Activated gamma-delta T cell (primary cell): ENCODE measurements at places on chromosomes 16 and 17.

GRCh38 chr17:46097497-46097896 is 95.7 kb downstream of the KANSL1 start:
- DNase-seq = no peak

GRCh38 chr16:17134586-17134985 is 336.2 kb downstream of the XYLT1 start:
- no peak for DNase-seq

GRCh38 chr16:11621920-11622651 is 35.4 kb upstream of the LITAF start:
- peak; percentile 23 for DNase-seq

GRCh38 chr16:3155972-3156371 is 21.1 kb downstream of the ZNF213 start:
- no peak for DNase-seq

DNA sequence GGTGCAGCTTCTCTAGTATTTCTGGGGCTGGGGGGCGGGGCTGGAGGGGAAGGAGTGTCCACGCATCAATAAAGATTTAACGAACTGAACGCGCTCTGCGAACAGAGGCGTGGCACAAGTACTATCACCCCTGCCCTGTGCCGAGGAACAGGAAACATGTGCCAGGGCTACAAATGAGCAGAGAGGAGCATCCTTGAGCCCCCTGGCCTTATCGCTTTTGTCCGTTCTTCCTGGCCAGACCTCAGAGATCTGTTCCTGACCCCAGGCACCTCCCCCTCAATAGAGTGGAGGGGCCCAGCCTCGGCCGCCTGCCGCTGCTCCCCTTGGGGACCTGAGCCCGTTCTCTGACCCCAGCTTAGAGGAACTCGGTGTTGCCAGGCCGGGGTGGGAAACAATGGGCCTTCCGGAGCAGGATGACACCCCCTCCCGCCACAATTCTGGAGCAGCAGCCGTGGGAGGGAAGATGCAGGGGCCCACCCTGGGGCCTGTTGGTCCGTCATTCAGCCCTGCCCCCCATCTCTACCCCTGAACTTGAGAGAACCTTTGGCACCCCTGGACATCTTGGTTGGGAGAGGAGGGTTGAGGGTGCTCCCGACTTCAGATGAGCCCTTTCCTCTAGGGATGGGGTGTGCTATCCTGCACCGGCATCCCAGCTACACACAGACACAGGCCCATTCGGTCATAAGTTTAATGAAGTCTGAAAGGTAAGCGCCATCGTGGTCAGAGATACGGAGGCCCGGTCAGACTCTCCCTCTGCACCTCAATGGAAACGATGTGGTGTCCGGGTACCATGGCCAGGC is 1.1 kb downstream of the NAA38 start:
- no peak for DNase-seq

DNA sequence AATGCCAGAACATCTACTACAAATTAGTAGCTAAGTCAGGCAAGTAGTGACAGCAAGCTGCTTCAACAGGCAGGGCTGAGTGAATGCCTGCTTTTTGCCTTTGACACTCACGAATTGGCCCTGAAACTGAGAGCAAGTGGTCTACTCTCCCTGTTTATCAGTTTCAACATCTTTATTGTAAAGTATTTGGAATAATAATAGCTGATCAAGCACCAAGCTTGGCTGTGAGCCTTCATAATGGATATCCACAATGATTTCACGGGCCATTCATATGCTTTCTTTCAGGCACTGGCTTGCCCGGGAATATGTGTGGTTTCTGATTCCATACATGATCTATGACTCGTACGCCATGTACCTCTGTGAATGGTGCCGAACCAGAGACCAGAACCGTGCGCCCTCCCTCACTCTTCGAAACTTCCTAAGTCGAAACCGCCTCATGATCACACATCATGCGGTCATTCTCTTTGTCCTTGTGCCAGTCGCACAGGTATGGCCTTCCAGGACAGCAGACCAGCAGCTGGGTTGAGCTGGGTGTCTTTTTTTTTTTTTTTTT is 5.2 kb downstream of the TLCD3A start:
- DNase-seq = no peak

- DNase-seq = no peak
Observed at GRCh38 chr17:64219571-64219970, 43.5 kb downstream of the TEX2 start.

GRCh38 chr16:22359679-22360078 is 14.7 kb downstream of the CDR2 start:
- DNase-seq = no peak
